SHP77 (cell line): ENCODE measurements at places on chromosomes 13 and 19.
A peak's percentile ranks its signal among the peaks of the same experiment; 100 is the strongest.

DNA sequence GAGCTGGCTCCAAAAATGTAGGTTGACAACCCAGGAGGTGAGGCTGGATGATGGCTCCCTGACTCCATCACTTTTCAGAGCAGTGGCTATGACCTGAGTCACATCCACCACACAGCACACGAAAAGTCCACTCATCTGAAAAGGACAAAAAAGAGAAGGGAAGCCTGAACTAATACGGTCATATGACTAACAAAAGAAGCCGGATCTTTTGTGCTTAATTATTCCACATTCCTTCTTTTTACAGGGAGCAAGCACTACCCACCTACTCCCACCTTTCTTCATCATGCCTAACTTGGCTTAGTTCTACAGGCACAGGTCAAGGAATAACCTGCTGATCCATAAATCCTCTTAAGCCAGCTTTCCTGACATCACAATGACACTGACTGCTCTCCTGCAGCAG, 601.3 kb upstream of the MIR17HG start:
- no peak for DNase-seq

- DNase-seq, result no peak
Measured at GRCh38 chr13:100561158-100561499, 27.5 kb downstream of the GGACT start.

- DNase-seq, result no peak
Measured at GRCh38 chr19:55254625-55254977, 4.2 kb downstream of the PPP6R1 start.

- peak; percentile 86 for DNase-seq
Measured at GRCh38 chr19:4123615-4124568, at the start of gene MAP2K2. Gene MAP2K2 (minus strand): TSS chr19:4124122. CDS start chr19:4123875, 247 bp downstream.

DNA sequence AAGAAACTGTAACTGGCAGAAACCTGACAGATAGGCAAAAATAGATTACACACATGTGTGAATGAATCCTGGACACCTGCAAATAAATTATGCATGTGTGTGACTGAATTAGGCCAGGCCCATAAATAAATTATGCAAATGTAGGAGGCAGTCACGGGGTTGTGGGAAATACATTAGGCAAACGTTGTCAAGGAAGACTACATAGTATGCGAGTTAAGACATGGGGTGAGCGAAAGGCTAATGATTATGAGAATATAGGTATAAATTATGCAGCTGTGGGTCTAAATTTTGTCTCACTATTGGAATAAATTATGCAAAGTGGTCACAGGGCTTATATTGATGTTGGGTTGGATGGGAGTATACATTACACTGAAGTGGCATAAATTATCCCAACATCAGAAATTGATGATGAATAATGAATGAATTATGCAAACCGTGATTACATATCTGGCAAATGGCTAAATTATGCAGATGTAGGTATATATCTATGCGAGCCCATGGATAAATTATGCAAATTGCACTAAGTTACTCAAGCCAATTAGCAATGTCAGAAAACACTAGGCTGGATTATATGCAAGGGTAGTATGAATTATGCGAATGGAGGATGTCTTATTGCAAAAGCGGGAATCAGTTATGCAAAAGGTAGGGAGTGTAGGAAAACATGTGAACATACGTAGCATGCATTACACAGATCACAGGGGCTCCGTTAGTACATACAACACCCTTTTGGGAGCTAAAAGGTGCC, 6.8 kb downstream of the SLC8A2 start:
- no peak for DNase-seq

GRCh38 chr19:40070058-40070457, 14.0 kb upstream of the ZNF780B start:
- no peak for DNase-seq

- no peak for DNase-seq
Measured at GRCh38 chr13:54177466-54177865, 1148.9 kb downstream of the OLFM4 start.

DNA sequence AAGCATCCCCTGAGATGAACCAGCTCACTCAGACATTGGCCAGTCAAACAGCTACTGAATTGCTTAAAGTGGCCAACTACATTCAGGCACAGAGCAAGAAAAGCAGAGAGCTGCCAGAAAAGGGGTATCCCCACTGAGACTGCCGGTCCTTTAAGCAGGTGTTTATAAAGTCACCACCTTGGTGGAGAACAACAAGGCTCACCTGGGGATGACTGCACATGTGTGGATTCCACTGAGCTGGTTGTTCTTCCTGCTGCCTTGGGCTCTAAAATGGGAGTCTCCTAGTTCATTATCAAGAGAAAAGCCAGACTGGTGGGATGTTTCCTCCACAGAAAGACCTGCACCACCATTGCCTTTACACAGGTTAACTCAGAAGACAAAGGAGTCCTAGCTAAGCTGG, 51.8 kb upstream of the IPO5 start:
- no peak for DNase-seq

GRCh38 chr13:48158915-48159314, 64.0 kb upstream of the MED4 start:
- no peak for DNase-seq

- no peak for DNase-seq
Measured at GRCh38 chr13:50085063-50085462, 69.8 kb downstream of the KCNRG start.

DNA sequence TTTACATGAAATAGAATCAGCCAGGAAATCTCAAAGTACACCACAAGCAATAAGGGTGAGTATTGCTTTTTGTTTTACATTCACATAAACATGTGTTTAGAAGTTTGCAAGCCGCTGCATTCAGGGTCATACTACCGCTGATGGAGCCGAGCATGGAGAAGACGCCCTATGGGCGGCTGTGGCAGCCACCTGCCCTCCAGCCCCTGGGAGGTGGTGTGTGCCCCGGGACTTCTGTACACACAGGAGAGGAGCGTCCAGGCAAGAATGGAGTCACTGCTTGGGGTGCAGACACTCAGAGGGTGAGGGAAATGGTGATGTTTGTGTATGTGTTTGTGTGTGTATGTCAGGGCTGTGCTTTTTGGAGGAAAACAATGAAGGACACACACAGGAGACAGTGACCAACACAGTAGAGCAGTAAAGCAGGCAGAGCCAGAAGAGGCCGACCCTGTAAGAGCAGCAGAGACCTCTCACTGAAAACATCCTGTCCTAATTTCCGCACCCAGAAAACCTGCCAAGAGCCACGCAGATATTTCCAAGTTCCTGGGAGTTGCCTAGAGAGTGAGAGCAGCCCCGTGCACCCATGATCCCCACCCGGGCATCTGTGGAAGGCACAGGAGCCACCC, 108.1 kb upstream of the GJB6 start:
- no peak for DNase-seq

DNA sequence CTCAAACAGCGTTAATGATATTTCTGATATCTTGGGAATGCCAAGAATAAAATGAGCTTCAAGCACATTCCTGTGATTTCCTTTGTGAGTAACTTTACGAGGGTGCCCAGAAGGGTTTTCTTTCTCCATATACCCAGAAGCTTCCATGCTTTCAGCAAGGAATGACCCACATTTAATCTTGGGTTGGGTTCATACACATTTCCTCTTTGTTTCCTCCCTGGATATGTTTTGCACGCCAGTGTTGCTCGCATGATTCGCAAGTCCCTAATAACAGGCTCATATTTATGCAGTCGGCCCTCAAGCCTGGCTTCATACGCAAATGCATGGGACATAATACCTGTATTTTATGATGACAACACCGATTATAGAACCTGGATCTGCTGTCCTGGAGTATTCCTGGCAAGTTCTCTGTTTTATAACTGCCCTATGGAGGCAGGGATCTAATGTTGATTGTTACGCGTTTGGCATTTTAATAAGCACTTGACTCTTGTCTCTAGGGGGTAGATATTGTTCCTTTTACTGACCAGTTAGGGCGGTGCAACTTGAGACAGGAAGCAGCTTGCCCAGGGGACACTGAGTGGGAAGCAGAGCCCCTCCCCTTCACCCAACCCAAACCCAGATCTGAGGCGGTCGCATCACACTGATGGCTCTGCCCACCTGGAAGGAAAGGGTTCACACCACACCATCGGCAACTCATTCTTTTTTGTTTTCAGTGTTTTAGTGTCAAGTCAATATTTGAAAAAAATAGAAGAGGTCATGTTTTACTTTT, 220.4 kb upstream of the SOX1 start:
- no peak for DNase-seq

DNA sequence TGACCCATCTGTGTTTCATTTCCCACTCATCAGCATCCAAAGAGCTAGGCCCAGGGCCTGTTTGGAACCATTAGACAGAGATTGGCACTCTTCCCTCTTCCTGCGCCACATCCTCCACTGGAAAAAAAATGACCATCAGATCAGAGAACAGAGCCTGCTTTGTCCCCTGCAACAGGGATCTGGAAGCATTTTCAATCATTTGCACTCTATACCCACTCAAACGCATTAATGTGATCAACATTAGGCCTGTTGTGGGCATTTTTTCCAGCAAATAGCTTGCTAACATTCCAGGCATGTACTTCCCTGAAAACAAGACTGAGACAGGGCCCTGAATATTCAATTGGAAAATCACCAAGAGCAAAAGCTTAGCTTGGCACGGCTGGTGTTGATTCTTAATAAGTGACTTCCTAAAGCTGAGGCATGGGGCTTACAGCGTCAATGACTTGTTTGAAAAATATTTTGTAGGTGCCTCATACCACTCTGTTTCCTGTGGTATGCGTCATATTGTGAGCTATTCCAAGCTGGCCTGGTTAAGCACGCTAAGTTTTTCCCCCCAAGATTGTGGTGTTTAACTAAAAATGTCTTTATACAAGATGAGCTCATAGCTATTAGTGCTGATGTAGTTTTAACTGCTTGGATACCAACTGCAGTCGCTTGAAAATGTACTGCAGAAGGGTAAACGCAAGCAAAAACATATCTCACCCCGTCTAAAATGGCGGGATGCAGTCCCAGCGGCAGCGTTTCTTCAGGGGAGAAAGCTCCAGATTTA, 404.4 kb downstream of the SPRY2 start:
- no peak for DNase-seq

DNA sequence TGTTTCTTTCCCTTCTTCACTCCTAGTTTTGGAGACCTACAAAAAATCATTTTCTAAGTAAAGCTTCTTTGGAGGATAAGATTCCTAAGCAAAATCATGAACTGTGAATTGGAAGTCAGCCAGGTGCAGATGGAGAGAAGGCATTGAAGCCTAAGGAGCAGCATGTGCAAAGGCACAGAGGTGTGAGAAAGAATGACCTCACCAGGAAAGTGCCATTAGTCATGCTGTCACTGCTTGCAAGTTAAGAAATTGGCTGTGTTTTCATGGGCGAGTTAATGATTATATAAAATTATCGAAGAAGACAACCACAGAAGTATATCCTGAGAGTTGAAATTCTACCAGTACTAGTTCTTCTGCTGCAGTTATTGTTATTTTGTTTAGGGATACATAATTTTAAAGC, 80.3 kb upstream of the KLHL1 start:
- DNase-seq, result no peak

DNA sequence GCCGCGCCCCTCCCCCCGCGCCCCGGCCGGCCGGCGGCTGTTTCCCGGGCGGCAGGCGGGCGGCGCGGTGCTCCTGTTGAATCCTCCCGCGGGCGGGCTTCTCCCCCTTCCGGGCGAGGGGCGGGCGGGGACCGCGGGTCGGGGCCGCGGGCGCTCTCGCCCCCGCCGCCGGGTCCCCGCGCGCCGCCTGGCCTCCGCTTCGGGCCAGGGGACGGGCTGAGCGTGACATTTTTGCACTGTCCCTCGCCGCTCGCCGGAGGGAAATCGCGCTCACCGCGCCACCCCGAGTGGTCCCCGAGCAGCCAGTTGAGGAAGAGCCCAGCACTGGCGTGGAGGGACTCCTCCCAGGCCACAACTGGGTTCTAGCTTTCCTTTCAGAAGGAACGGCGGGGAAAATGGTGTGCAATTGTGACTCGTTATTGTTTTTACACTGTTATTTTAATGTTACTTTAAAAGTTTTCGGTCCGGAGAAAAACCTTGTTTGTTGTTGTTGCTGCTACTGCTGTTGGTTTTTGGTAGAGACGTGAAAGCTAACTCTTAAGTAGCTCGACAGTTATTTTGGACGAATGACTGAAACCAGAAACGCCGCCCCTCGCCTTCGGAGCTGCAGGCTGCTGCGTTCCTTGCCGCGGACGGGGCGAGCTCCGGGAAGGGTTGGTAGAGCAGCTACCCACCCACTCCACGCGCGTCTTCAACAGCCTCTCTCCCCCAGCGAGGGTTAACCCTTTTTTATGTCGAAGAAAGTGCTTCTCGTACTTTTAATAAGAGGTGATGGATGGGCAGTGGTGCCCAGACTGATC, 959 bp downstream of the PDS5B start:
- peak; percentile 59 for DNase-seq

GRCh38 chr13:42762917-42763316, 18.5 kb upstream of the FAM216B start:
- no peak for DNase-seq

DNA sequence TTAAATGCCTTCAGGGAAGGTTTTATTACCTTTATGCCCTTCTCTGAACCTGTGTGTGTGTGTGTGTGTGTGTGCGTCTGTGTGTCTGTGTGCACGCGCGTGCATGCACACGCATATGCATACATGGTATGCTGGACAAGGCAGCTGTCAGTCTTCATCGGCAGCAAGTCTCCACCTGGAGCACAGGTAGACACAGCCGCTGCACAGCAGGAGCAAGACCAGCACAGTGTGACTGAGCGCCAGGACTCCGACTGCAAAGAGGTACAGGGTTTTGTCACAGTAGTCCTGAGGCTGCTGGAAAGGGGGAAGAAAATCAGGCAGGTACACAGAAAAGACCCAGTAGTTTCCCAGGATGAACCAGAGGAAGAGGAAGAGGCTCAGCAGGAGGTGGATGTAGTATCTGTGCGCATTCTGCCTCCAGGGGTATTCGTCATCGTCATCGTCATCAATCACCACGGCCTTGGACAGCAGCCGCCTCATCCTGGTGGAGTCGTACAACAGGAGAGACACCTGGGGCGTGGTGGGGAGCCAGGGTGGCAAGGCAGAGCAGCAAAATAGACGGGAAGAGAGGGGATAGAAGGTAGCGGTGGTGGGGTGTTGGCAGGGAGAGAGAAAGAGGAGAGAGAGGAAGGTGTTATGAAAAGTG, 12.8 kb upstream of the DHRS12 start:
- DNase-seq, result no peak

GRCh38 chr13:114027046-114027715, 53.3 kb upstream of the C13orf46 start:
- DNase-seq, result no peak
